ENCODE measurements at places on chromosomes 4 and X.
A peak's percentile ranks its signal among the peaks of the same experiment; 100 is the strongest.

DNA sequence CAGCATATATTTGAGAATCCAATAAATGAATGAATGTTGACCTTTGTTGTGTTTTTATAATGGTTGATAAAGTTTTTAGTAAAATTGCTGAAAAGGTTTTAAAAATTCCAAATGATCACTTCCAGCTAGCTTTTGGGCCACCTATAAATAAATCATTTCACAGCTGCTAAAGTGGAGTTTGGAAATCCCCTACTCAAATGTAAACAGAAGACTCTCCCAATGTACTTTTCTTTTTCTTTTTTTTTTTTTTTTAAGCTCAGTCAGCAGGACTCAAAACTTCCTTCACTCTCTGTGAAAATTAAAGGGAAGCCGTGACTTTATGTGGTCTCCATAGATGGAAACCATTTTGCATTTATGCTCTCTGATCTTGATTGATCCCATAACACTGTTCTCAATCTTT is 45.2 kb downstream of the CXCL13 start:
- no peak for DNase-seq

DNA sequence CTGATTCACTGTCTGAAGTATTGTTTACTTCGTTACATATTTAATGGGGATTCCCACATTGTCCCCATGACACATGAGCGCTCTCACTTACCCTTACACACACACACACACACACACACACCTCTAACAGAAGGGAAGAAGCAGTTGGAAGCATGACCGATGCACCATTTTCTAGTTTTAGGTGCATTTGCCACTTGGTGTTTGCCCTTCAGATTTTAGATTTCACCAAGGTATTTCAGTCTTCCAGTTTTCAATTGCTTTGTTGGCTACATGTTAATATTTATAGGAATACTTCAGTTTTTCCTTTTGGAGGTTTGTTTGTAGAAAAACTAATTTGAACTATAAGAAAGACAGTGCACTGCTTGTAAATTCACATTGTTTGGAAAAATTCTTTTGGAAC is 3.1 kb downstream of the POU4F2 start:
- no peak for DNase-seq

GRCh38 chr4:84614891-84615290 is 32.0 kb downstream of the CDS1 start:
- no peak for DNase-seq

DNA sequence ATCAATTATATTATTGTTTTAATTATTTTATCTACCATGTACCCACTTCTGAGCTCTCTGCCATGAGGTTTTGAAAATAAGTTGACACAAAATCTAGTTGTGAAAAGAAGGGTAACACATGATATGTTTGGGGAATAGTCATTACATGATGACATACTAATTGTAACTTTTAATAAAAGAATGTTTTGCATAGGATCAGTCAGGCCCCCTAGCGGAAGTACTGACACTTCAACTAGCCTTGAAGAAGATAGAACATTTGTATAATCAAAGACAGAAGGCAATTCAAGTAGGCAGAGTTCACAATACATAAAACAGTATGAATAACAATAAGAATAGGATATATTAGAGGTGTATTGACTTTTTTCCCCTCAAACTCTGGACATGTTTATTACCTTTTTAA is 1191.0 kb upstream of the AGA start:
- DNase-seq, result no peak

DNA sequence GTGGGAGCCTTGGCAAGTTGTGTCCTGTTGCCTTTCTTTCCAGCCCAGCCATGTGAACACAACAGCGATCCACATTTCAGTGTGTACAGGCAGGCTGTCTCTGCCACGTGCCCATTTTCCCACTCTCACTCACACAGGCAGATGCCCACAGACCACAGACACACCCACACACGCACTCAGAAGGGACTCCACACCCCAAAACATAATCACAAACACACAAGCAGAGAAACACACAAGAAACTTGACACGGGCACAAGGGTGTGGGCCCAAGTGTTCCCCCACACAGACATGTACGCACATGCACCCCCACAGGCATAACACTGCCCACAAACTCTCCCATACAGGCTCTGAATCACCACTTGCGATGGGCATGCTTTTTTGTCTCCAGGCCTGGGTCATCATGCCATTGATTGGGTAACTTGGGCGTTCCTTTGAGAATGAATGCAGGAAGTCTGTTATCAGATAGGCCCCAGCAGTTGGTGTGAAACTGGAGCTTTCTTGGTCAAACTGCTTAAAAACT is 84.3 kb downstream of the NBDY start:
- peak; percentile 93 for DNase-seq

Measured in hematopoietic multipotent progenitor cell treated with erythropoietin and hydrocortisone succinate and interleukin-3 and kit ligand, for 8 days (in vitro differentiated cells).